ENCODE measurements at places on chromosomes 7 and 10.

- no peak for DNase-seq
These were observed 281.4 kb downstream of the NXPH1 start for GRCh38 chr7:8714791-8715190.

GRCh38 chr10:68330852-68331454, 911 bp upstream of the HNRNPH3 start:
- no peak for DNase-seq

GRCh38 chr10:124695259-124695658, 48.9 kb downstream of the FAM53B start:
- no peak for DNase-seq

DNA sequence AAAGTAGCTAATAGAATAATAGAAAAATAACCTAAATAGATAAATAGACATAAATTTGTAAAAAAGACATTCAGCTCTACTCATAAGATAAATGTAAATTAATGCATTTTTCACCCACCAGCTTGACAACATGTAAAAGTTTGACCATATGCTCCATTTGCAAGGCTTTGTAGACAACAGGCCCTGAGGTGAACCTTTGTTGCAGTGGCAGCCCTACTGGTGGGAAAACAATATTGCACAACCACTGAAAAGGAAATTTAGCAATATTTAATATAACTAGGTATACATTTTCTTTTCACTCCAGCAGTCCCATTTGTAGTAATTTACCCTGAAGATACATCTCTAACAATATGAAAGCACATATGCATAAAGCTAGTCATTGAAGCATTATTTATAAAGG, 39.0 kb upstream of the ADRA2A start:
- DNase-seq, result no peak

DNA sequence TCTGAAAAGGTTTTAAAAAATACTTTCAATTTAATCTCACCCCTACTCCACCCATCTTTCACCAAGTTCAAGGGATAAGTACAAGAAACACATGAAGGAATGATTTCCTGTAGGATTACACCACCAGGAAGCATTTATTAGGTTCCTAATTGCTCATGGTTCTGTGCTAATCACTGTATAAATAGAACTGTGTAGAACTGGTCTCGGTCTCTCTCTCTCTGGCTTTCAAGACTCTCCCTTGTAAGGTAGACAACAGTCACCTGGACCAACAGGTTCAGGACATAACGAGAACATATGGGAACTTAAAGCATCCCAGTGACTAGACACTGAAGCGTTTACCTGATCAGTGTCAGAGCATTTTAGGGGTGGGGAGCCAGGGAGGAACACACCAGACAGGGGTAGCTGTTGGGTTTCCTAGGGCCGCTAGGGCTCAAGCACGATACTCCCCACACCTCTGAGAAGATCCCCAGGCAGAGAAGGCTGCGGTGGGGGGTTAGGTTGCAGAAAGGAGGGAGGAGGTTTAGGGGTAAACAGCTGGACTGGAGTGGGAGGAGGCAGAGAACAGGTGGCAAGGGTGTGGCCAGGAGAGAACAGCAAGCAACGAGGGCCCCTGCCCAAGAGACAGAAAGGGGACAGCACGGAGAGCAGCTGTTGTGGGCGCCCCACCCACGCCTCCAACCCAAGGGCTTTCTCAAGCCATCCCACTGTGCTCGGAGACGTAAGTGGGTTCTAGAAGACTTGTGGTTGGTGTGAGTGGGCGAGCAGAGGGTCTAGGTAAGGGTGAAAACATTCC, 52.5 kb upstream of the USP6NL start:
- no peak for DNase-seq

DNA sequence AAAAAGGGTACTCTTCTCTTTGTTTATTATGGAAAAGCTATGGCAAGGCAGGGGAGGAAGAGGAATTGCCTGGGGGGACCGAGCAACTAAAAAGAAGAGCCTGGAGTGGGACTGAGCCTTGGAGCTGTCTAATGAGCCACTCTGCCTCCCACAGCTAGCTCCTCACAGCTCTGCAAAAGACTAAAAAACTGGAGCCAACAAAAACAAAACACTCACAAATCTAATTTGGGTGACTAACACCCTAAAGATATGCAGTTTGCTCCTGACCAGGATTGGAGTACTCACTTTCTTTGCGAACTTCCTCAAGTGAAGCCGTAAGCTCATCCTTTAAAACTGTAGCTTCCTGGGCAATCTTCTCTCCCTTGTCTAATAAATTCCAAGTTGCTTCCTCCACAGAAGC, 89.4 kb downstream of the CTNNA3 start:
- no peak for DNase-seq

DNA sequence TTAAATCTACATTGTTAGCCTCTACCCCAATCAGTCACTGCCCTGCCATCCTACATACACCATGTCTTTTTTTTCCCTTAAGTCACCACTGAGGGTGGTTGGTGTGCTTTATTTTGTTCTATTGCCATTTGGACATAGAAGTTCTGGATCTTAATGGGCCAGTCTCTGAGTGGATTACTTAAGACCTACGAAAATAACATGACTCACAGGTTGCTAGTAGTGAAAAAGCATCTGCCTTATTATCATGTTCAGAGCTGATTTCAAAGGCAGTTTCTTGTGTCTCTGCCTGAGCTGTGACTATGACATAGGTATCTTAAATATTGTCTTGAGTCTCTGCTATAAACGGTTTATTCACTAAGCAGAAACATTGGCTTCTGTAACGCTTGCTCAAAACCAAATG, 410.8 kb downstream of the MDFIC start:
- DNase-seq, result no peak

DNA sequence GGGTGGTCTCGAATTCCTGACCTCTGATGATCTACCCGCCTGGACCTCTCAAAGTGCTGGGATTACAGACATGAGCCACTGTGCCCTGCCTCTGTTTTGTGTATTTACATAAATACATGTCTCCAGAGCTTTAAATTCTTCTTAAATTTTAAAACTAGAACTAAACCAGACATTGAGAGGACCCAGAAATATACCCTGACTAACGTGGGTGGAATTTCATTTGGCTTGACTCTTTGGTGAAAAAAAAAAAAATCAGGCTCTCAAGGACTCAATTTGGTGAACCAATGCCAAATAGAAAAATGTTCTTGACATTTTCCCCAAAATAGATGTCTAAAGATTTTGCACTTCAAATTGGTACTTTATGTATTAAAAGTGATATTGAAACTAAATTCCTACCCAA, 16.6 kb upstream of the FAS start:
- no peak for DNase-seq

GRCh38 chr7:148379677-148380076, 210.9 kb upstream of the C7orf33 start:
- DNase-seq, result no peak

GRCh38 chr7:26328498-26329390, 37.1 kb downstream of the SNX10 start:
- no peak for DNase-seq

- DNase-seq, result no peak
These were observed 9.5 kb downstream of the ZFAND2A start for GRCh38 chr7:1150400-1151002.

GRCh38 chr7:28280516-28280915, 99.9 kb upstream of the JAZF1 start:
- no peak for DNase-seq

DNA sequence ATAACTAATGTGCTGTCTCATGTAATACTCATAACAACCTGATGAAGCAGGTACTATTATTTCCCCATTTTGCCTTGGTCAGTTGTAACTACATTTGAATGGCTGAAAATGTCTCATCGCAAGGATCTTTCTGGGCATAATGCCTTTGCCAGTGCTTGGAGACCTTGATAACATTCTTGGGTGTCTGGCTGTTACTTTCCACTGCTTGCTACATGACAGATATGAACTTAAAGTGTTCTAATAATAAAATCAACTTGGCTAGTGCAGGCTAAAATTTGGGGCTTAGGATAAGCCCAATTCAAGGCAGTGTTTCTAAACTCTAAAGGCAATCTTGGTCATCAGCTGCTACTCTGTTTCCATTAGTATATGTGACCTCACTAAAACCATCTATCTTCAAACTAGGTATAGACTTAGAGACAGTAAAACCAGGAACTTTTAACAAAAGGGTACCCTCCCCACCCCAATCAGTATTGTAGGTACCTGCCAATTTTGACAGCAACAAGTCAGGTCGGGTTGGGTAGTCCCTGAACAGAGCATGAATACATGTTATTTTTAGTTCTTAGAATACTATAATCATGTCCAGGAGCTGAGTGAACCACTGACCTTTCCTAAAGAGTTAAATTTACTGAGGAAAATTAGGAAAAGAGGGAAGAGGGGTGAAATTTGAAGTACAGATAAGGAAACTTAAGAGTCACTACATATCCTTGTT, 68.2 kb upstream of the AHR start:
- no peak for DNase-seq

Measured in stimulated activated naive CD8-positive, alpha-beta T cell treated with anti-CD3 and anti-CD28 coated beads, Interleukin-15, amount 100 ng/mL, for 72 hours (primary cell).